ENCODE measurements at places on chromosomes 3 and 15.

DNA sequence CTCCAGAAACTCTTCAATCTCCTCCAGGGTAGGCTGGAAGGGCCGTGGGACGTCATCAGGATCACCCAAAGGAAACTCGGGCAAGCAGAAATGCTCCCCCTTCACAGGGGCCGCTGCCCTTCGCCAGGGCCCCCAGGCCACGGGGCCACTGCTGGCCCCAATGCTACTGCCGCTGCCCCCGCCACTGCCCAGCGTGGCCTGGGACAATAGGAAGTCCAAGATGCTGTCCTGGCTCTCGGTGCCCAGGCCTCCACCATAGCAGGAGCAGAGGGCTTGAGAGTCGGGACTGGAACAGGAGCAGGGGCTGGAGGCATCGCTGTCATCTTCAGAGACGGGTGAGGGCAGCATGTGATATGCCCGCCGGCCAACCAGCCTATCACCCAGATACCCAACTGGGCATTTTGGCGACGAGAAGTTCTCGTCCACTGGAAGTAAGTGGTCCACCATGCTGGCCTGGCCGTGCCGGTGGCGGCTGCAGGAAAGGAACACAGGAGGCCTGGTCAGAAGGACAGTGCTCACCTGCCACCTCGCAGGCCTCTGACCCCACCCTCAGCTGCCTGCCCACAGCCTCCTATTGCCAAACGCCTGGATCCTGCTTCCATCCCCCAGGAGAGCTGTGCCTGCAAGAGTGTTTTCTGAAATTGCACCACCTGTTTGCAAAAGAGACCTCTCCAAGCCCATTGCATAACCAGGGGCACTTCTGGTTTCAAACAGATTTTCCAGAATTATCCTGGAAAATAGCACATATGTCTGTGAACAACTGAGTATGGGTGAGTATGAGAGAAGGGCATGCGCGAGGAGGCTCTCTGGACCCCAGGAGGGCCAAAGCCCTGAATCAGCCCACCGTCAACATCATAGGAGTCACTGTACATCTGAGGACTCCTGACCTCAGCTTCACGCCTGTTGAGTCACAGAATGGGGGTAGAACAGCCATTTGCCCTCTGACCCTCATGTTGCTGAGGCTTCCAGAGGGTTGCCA, 4.4 kb downstream of the KLF15 start:
- no peak for DNase-seq

DNA sequence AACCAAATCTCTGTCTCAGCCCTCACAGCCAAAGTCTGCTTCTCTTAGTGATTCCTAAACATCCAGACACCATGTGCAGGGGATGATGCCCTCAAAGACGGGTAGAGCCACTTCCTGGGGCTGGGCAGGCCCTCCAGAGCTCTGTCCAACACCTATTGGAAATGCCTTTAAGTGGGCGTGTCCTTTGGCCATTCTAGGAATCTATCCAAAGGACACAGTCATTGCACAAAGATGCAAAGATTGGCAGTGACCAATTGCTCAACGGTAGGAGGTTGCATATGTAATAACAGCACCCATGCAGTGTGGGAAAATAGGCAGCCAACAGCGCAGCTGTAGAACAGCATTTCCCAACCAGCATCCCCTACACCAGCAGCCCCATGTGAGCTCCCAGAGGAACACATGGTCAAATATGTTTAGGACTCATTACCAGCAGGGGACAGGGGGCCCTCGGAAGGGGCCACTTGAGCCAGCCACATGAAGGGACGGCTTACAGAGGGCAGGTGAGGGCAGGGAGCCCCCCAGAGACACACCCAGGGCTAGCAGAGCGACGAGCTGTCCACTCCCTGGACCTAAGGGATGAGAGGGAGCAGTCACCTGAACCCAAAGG, 142.8 kb upstream of the IQSEC1 start:
- DNase-seq, result no peak

GRCh38 chr3:57292159-57292896, at the start of gene ASB14:
TSS of gene ASB14 (minus strand) at chr3:57292685. CDS start at chr3:57292033, 652 bp downstream.
- no peak for DNase-seq

- no peak for DNase-seq
Observed at GRCh38 chr3:160671995-160672394, 5.0 kb upstream of the ARL14 start.

DNA sequence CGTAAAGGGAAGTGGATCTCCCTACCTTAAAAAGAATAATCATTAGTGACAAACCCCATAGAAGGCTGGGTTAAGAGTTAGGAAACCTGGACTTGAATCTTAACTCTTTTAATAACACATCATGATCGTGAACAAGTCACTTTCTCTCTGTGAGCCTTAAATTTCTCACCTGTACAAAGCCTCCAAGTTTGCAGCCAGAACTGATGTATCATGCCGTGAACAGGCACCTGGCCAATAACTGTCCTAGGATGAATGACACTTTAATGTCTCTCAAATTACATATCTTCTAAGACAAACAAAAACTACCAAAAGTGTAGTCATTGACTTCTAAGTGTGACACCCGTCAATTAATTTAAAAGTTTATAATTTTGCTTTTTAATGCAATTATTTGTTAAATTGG, 3.9 kb downstream of the UPK1B start:
- DNase-seq, result no peak

DNA sequence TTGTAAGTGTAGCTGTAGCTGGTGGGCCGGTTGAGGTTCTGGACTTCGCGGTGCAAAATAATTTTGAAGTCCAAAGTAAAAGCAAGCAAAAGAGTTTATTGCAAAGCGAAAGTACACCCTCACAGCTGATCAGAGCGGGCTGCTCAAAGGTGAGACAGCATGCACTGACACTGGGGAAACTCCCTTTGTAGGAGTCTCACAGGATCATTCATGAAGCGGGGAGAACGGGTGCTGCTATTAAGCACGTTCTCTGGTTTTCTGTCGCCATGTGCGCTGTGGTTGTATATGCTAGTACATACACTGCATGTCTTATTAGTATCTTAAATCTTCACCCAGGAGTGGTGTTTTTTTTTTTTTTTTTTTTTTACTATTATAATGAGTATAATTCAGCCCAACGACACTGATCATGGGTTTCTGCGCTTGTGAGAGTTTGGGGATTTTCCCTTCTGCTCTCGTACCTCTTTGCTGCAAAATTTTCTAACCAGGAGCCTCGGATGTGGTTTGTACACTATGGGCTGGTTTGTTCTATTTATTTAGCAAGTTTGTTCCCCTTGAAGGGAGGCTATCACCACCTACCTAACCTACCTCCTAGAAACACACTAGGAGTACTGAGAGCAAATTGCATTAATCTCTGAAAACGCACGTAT, 1.4 kb upstream of the AP4E1 start:
- DNase-seq, result peak; percentile 84

DNA sequence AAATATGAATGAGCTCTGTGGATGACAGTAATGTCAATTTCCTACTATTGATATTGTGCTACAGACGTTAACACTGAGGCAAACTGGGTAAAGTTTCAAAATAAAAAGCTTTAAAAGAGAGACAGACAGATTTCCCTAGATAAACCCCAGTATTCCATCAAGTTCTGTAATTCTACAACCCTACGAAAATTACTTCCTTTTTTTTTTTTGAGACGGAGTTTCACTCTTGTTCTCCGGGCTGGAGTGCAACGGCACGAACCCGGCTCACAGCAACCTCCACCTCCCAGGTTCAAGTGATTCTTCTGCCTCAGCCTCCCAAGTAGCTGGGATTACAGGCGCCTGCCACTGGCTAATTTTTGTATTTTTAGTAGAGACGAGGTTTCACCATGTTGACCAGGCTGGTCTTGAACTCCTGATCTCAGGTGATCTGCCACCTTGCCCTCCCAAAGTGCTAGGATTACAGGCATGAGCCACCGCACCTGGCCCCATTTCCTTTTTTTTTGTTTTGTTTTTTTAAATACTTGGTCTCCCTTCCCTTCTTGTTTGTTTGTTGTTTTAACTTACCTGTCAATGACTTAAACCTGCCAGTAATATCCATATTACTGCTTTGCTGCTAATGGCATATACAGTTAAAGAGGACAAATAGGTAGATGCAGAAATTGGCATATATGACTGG, 57.2 kb downstream of the CBLB start:
- no peak for DNase-seq

DNA sequence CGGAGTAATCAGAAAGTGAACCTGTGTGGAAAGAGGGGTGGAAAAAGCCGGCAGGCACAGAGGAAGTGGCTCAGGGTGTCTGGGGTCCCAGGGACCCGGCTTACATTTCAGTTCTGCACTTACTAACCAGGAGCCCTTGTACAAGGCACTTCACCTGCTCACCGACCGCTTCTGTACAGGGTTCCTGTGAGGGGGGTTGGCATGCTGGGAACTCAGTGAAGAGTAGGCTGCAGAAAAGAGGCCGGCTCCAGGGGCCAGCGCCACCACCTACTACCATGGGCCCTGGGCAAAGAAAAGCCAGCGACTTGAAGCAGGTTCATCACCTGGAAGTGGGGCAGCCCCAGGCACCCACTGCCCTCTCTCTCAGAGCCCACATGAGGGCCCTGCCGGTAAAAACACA, 6.2 kb downstream of the STIMATE start:
- DNase-seq, result peak; percentile 18

- DNase-seq, result no peak
Observed at GRCh38 chr3:169864270-169864669, 5.5 kb downstream of the LRRC31 start.

DNA sequence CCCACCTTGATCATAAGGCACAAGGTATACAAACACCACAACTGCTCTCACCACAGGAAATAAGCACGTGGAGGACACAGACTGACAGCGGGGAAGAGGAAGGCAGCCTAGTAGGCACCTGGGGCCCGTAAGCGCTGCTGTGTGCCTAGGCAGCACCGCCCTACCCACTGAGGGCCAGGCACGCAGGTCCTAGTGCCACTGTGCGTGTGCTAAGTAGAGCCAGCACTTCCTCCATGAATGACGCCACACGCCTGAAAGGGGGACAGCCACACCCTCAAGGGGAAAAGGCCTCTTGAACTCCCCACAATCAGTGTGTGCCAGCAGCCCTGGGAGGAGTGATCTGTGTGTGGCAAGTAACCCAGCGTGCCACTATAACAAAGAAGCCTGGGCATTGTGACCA, 73.0 kb downstream of the ATP1B3 start:
- DNase-seq, result no peak

DNA sequence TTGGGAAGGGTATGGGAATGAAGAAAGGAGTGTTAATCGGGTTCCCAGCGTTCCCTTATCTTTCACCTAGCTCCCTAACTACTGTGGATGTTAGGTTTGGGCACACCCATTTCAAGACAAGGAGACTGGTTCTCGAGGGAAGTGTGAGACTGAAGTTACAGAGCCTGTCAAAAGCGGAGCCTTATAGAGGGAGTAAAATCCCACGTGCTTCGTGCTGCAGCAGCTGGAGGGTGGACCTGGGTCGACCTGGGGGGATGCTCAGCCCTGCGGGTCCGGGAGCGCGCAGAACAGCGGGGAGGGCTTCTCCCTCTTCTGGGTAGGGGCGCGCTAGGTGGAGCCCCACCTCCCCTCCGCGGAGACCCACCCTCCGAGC, 314 bp upstream of the TMED3 start:
- no peak for DNase-seq

GRCh38 chr3:69868841-69869420, 129.7 kb downstream of the MITF start:
- no peak for DNase-seq

- no peak for DNase-seq
Observed at GRCh38 chr15:85865070-85865684, 70.5 kb upstream of the KLHL25 start.

DNA sequence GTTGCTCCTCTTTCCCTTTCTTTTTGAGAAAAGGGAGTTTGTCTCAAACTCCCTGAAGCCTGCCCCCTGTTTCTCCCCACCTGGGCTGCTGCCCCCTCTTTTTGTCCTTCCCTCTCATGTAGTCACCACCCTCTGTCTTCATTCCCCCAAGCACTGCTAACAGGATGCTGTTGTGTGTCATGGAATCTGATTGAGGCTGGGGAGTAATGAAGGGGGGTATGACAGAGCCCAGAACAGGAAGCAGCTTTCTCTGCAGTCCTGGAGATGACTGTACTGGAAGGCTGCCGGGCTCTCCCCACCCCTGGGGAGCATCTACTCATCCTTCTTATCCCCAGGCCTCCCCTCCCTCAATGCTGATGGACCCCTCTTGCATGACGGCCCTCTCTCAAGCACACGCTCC, 181.6 kb downstream of the ABHD5 start:
- no peak for DNase-seq

- DNase-seq, result no peak
Observed at GRCh38 chr3:100766069-100766468, 56.8 kb downstream of the TFG start.

DNA sequence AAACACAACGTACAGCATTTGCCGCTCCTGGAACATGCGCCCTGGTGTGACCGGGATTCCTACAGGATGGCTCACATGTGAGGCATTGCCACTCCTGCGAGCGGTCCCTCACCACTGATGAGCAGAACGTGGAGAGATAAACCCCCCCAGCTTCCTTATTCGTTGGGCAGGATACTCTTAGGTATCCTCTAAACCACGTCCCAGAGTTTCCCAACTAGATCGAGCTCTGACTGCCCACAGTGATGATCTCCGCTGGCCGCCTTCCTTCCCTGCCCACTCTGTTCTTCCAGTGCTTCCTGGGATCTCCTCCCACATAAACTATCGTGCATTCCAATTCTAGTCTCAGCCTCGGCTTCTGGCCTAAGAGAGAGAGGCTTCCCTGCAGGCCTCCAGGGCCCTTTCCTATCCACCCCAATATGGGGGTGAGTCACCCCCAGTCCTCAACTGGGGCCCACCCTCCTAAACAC, 91.8 kb downstream of the TOP2B start:
- DNase-seq, result no peak

- no peak for DNase-seq
Observed at GRCh38 chr15:100266166-100266565, 75.6 kb downstream of the ADAMTS17 start.

DNA sequence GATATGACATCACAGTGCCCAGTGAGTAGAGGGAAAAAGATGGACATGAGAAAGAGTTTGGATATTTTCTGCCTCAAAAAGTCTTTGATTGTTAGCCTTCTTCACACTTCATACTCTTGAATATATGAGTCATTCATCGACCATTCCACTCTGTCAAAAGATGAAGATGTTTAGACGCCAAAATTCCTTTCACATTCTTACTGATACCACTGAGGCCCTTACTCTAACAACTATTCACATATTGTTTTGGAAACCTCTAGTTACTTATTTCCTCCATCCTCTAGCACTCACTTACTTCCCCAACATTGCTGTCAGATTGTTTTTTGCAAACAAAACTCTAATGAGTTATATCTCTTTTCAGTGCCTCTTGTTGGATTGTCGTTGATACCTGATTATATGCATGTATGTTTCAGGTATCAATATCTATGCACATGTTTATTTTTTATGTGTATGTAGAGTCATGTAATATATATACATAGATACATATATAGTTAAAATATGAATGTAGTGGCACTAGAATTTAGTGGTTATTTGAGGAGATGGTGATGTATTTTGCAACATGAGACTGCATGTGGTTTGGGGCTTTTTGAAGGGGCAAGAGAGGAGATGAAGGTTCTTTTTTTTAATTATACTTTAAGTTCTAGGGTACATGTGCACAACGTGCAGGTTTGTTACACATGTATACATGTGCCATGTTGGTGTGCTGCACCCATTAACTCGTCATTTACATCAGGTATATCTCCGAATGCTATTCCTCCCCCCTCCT, 40.0 kb upstream of the OR5H6 start:
- DNase-seq, result no peak

Data from Peyer's patch (tissue), 4 donors.